ENCODE measurements at places on chromosomes 2 and 18.

DNA sequence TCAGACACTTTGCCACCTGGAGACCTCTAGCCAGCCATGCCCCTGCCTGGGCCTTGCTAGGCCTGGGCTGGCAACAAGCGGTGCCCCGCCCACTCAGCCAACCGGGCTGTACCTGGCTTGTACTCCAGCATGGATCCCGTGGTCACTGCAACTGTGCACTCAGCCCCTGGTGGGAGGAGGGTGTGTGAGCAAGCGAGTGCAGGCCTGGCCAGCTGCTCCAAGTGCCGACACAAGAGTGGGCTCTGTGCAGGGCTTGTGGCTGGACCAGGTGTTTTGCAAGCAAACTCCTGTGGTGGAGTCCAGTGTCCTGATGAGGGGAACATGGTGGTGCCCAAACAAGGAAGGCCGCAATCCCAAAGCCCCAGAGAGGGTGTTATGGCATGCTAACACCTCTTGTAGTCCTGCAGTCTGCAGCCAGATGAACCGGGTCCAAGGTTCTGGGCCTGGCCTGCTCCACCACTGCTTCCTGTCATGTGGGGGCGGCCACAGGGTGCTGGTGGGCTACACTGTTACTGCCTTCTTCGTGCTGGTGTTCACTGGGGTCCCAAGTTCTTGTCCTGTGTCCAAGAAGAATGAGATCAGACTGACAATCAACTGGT is 60.1 kb upstream of the CD28 start:
- no peak for DNase-seq

DNA sequence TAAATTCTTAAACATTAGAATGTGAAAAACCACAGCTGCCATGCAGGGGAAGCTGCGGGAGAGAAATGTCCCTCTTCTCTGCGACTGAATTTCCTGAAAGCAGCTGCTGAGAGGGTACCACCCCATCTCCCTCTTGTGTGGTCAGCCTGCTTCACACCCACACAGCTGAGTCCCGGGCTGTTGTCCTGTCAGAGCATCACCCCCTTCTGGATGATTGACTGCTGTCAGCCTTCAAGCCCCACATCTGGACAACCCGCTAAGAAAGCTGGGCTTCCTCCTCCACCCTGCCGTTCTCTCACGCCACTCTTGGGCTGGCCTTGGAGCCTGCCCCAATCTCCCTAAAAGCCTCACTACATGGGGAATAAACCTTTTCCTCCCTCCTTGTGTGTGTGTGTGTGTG is 26.0 kb downstream of the SH3YL1 start:
- DNase-seq: no peak

GRCh38 chr2:106537047-106537446 is 49.9 kb downstream of the CD8B2 start:
- no peak for DNase-seq

- DNase-seq: no peak
Measured at GRCh38 chr2:85648619-85649018, 19.4 kb downstream of the SFTPB start.

- no peak for DNase-seq
Measured at GRCh38 chr2:28586867-28587266, 91.0 kb downstream of the PLB1 start.

- DNase-seq: no peak
Measured at GRCh38 chr2:191051177-191051576, 37.2 kb upstream of the STAT1 start.
